Central memory CD4-positive, alpha-beta T cell (primary cell): ENCODE measurements at places on chromosomes 6 and 20.

DNA sequence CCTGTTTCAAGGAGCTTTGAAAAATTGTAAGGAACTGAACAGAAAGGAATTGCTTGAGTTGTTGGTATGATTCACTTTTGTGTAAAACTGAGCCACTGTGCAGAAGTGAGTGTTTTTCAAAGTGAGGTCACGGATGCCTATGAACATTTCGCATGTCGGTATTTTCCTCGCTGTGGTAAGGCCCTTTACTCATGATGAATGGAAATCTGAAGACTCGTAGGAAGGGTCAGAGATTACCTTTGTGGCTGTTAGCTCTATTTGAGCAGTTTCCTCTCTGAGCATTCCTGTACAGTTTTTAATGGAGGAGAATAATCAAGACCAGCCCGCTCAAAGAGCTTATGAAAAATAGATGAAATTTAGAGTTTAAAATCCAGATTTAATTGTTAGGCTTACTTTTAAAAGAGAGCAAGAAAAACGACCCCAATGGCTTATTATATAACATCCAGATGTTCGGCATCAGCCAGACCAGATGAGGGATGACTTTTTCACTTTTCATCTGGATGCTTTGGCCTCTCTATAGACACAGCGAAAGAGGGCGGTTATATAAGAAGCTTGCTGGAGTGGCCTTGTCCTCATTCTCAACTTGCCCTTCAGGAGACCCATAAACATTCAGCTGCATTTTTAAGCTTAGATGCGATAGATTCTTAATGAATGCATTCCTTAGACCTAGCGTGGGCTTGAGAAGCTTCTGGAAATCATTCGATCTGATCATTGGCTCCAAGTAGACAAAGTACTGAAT is 99.5 kb downstream of the CD83 start:
- no peak for DNase-seq

GRCh38 chr6:5697508-5697907 is 309.2 kb downstream of the NRN1 start:
- DNase-seq, result no peak

DNA sequence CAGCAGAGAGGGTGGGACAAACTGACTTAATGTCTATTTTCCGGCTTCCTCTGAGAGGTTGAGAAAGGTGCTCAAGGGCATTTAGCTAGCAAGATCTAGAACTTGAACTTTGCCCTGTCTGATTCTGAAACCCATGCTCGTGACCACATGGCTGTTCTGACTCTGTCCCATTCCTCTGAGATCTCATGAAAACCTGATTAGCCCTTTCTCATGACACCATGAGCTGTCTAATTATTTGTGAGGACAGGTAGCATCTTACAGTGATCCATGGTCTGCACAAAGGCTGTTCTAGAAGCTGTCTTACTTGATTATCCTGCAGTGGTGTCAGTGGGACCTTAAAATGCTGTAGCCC is 89.6 kb upstream of the TOX2 start:
- DNase-seq, result no peak

DNA sequence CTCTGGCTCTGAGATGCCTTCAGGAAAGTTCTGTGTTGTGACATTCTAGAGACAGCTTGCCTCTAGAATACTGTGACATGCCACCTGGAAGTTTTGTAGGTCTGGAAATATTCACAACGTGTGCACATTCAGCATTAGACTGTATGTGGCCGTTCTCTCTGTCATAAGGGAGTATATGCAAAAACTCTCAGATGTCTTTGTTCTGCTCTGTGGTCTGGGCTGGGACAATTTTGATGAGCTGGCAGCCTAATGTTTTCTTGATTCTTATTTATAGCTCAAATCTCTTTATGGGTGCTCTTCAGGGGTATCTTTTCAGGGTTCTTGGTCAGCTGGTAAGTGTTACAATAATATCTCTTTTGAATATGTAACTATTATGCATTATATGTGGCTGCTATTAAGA is 355.1 kb downstream of the PAX1 start:
- no peak for DNase-seq

DNA sequence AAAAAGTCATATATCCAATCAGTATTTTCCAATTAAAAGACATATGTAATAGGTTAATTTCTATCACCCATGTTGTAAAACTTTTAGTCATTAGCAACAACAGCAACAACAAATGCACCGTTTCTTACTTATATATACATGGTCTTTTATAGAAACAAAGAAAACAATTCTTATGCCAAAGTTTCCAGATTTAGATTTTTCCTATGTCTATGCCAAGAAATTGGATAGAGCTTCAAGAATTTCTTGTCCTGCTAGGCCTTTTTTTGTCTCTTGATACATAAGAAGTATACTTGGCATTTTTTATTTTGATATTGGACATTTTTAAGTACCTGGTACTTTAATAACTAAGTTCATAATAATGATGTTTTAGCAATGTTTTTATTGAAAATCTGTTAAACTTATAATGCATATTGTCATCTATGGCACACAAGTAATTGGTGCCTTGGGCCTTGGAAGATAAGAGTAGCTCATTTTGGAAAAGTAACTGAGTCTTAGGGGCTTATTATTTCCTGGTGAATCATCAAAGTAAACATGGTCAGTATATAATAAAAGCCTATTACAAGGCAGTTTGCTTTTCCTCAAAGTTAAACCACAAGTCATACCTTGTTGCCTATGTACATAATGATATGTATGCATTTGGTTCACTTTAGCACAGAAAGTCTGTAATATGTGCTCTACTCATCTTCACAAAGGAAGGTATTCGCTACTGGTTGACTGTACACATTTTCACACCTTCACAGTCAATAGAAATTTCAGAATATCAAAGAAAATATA is 10.1 kb upstream of the FRK start:
- DNase-seq, result no peak

DNA sequence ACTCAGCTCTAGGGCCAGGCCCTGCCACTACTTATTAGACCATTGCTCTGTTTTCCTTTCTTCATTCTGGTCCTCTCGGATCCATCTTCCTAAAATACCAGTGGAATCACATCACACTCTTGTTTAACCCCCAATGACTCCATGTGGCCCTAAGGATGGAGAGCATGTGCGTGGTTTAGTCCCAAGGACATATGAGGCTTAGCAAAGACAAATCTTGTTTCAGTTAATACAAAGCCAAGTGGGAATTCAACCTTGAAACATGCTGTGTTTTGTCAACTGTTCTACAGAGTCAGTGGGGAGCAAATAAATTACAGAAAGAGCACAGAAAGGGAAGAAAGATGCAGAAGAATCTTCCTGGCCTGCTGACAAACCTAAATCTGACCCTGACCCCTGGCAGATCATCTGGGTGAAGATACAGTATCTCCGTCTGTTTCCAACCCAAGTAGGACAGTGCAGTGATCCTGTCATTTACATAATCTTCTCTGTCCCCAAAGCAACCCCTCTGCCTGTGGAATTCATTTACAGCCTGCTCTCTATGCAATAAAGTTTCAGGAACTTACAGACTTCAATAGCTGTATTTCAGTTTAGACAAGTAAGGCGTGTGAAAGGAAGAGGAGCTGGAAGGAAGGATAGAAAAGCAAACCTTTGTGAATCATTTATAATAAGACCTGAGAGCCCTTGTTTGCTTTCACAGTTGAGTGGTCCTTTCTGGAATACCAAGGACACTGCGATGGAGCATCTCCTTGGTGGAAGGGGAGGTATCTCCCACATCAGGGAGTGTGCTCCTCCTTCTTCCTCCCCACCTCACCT is 144.0 kb downstream of the THBS2 start:
- DNase-seq, result no peak

- no peak for DNase-seq
Observed at GRCh38 chr6:3235486-3235885, 8.0 kb upstream of the TUBB2B start.

- no peak for DNase-seq
Observed at GRCh38 chr20:45897692-45898091, 6.6 kb downstream of the CTSA start.

- DNase-seq, result peak; percentile 63
Observed at GRCh38 chr6:111808493-111808892, 64.8 kb downstream of the FYN start.

- DNase-seq, result no peak
Observed at GRCh38 chr6:111090766-111091165, 3.5 kb downstream of the SLC16A10 start.

DNA sequence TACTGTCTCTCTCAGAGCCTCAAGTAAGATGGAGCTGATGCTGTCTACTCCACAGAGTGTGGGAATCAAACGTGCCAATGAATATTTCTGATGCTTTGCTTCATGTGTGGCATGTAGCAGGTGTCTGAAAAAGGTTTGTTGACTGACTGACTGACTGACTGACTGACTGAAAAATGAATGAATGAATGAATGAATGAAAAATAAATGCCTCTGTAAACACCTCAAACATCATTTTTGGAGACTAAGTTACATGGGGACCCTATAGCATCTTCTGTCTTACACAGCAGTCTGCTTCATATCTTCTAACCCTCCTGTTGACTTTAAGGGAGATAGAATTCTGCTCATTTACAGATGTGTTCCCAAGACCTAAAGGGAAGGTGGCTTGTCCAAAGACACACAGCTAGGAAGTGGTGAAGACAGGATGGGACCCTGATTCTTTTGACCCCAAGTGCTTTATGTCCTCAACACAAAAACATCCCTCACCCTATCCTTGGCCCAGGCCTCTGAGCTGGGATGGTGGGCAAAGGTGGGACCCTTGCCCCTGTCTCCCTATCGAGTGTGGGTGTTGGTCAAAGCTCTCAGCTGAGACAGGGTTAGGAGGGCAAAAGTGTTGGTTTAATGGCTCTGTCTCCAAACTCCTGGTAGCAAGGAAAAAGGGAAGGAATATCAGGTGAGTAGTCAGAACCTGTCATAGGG is 104.4 kb downstream of the TOX2 start:
- DNase-seq, result no peak

DNA sequence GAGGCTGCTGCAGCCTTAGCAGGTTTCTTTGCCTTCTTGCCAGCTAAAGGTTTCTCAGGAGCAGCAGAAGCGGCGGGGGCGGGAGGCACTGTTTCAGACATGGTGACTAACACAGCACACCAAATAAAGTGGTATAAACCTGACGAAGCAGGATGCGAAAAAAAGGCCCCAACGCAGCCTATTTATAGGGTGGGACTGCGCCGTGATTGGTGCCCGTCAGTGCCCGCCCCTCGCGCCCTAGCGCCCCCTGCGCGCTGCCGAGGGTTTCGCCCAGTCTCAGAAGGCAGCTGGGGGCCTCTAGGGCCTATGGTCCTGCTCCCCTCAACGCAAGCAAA is 55.0 kb downstream of the TRIM38 start:
- peak; percentile 67 for DNase-seq

DNA sequence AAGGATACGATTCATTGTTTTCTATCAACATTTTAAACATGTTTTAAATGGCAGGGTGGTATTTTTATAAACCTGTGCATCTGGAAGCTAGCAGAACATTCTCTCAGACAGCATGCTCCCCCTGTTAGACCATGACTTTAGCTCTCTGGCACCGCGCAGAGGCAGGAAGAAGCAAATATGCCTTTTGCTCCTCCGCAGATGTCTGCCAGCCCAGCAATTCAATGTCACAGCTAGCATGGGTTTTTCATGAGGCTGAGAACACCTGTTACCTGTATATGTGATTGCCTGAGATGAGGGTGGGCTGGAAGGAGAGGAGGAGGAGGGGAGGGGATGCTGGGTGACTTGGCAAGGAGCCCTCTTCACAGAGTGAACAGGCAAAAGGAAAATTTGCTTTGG is 6.7 kb downstream of the MTCH1 start:
- no peak for DNase-seq

- DNase-seq, result no peak
Observed at GRCh38 chr20:23374441-23374840, 12.5 kb downstream of the GZF1 start.

DNA sequence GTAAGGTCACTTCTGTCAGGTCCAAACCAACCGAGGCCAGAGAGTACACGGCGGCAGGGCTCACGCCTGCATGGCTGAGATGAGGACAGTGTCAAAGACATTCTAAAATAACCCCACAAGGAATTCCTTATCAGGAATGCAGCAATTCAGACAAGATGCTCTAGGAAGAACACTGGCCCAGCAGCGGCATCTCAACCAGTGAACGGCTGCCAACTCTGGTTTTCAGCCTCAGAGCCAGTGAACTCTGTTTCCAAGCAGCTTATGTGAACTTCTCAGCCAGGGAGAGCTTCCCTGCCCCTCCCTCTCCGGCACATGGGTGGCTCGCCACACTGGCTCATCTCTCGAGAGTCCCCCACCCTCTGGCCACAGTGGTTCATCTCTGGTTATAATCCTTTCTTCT is 36.9 kb downstream of the KCNQ2 start:
- DNase-seq, result no peak

GRCh38 chr6:110360676-110361075 is 2.5 kb upstream of the METTL24 start:
- no peak for DNase-seq

- no peak for DNase-seq
Observed at GRCh38 chr6:11248974-11249761, 16.7 kb upstream of the NEDD9 start.

DNA sequence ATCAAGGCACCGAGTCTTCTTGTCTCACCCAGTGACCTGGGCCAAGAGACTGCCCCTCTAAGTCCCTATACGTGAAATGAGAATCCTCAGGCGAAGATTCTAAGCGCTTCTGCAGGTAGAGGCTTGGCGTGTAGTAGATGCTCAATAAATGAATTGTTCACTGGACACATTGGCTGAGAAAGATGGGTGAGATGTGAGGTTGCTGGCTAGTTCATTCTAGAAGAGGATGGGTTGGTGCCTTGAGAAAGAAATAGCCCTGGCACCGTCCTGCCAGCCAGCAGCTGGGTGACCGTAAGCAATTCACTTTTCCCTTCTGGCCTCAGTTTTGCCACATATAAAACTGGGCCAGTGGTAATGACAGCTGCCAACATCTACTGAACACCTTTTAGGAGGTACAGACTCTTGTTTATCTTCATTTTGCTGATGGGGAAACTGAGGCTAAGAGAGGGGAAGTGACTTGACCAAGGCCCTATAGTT is 1.4 kb downstream of the SRC start:
- DNase-seq, result no peak

- DNase-seq, result no peak
Observed at GRCh38 chr6:32436995-32437836, 2.5 kb upstream of the HLA-DRA start.

DNA sequence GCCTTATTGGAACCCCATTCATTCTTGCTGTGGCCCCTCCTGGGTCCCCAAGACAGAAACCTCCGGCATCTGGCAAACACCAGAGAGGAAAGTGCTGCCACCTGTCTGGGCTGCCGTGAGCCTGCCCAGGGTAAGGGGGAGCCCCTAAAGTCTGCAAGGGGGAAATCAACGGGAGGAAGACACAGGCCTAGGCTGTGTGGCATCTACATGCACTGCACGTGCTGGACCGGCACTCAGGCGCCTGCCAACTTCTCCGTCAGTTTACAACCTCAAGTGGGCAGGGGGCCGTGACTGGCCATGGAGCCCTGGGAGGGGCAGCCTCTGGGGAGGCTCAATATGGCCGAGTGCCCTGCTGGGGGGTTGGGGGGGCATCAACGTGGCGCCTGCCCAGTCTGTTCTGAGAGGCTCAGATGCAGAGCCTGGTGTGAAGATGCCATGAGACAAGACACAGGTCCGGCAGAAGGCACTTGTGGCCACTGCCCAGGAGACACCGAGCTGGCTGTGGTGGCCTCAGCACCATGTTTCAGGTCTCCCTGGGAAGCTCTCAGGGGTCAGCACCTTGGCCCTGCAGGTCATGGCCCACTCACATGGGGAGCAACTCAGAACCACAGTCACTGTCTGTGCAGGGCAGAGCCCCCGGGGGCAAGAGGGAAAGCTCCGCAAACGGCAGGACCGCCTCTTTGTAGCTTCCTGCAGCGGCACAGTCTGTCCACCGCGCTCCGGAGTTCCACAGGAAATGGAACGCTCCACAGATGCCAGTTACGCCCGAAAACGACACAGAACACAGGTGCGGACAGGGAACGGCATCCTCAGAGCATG is 8.4 kb downstream of the UCKL1 start:
- DNase-seq, result peak; percentile 27

- DNase-seq, result no peak
Observed at GRCh38 chr6:14719270-14719669, 526.6 kb upstream of the JARID2 start.

GRCh38 chr6:25326126-25326525 is 47.0 kb downstream of the CARMIL1 start:
- DNase-seq, result no peak
